ENCODE measurements at places on chromosomes 12 and 14. TPM values are rescaled to one million over a fixed set of nuclear protein-coding genes. Genes with fewer than 3 reads are reported as not detected.

LACRT gene
- total RNA-seq: not detected

SERPINA5 gene
- total RNA-seq: 6.8 TPM

CLEC9A gene
- total RNA-seq: not detected

FSCB gene
- total RNA-seq: not detected

GRCh38 chr12:61095111-61095510, 1165.1 kb upstream of the USP15 start:
- H3K27ac ChIP-seq: no peak overlapping the region

DNA sequence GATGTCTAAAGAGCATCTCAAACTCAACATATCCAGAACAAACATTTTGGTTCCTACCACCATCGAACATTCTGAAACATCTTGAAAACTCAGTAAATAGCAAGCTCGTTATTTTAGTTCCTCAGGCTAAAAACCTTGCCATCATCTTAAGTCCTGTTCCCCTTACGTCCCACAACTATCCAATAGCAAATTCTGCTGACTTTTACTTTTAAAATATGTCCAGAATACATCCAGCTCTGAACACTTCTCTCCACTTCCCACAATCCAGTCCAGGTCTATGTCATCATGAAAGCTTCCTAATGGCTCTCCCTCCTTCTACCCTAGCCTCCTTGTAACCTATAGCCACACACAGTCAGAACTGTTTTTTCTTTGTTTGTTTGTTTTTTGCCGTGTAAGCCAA, 279.9 kb downstream of the IPO8 start:
- H3K27ac ChIP-seq: no peak overlapping the region
- H3K36me3 ChIP-seq: no peaks in the 10 kb centered on the region
- DNase-seq: no peak
- H3K4me1 ChIP-seq: no peaks in the 10 kb centered on the region
- no peak overlapping the region for H3K4me3 ChIP-seq

DNA sequence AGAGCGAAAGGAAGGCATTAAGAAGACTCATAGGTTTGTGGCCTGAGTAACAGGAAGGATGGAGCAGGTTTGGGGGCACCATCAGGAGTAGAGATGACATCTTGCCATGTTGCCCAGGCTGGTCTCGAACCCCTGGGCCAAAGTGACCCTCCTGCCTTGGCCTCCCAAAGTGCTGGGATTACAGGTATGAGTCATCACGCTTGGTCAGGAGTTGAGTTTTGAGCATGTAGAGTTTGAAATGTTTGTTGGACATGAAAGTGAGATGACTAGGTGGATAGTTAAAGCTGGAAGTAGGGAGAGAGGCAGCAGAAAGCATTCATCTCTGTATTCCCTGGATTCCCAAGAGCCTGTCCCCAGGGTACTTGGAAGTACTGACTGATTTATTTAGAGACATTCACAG, 112.6 kb downstream of the ERC1 start:
- no peaks in the 10 kb centered on the region for H3K27me3 ChIP-seq
- H3K27ac ChIP-seq: no peak overlapping the region
- no peaks in the 10 kb centered on the region for H3K36me3 ChIP-seq
- DNase-seq: no peak

SMOC1 gene
- total RNA-seq: 29.8 TPM

DNA sequence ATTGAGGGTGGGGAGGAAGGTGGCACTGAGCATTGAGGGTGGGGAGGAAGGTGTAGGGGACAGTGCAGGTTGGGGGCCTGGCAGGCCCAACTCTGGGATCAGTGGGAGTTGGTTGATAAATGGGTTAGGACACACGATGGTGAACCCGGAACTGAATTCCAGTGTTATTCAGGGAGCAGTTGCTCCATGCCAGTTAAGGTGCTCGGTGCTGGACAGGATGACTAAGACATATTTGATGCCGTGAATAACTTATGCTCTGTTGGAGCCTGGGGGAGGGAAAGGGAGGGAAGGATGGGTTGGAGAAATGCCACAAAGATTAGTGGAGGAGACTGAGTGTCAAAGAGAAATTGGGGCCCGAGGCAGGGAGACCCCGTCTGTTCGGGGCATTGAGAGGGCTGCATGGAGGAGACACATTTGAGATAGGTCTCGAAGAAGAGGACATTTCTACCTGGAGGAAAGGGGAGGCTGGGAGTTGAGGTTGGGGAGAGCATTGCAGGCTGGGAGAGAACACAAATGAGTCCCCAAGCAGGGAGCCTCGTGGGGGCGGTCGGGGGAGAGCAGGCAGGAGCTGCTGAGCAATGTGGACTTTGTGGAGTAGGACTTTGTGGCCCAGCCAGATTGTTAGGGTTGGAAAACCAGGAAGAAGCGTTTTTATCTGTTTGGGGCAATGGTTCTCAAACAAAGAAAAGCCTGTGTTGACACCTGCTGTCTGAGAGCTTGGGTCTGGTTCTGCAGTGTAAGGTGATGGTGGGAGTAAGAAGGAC, 65.3 kb downstream of the IQSEC3 start:
- no peak overlapping the region for H3K27ac ChIP-seq
- no peaks in the 10 kb centered on the region for H3K4me1 ChIP-seq
- H3K36me3 ChIP-seq: no peaks in the 10 kb centered on the region
- H3K27me3 ChIP-seq: no peaks in the 10 kb centered on the region
- no peak overlapping the region for H3K4me3 ChIP-seq
- DNase-seq: no peak

SOAT2 gene
- 0.81 TPM for total RNA-seq

- no peak overlapping the region for H3K4me3 ChIP-seq
- H3K27ac ChIP-seq: no peak overlapping the region
- no peaks in the 10 kb centered on the region for H3K4me1 ChIP-seq
- DNase-seq: no peak
These were observed 32.8 kb upstream of the RAP1B start for GRCh38 chr12:68577949-68578348.

- no peaks in the 10 kb centered on the region for H3K27me3 ChIP-seq
- H3K4me1 ChIP-seq: no peaks in the 10 kb centered on the region
These were observed 276.0 kb downstream of the FOXG1 start for GRCh38 chr14:29042551-29042950.

DNA sequence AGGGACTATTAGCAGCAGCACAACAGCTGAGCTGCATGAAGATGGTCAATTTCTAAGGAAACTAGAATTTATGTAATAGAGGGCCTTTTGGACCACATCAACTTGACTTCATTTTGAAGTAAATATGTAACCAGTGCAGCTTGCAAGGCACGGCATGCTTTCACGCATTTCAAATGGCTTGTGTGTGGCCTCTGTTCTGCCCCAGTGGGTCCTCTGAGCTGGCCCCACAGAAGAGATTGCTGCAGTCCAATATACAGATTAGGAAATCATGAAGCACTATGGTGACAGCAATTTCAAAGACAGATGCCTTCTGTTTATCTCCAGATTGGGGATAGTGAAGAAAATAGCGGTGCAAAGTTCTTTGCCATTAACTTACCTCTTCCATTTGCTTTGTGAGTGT, 101.4 kb downstream of the PDZRN4 start:
- no peaks in the 10 kb centered on the region for H3K4me1 ChIP-seq
- DNase-seq: no peak
- H3K36me3 ChIP-seq: no peaks in the 10 kb centered on the region
- H3K27me3 ChIP-seq: no peaks in the 10 kb centered on the region
- H3K27ac ChIP-seq: no peak overlapping the region

BCL11B gene
- 6.2 TPM for total RNA-seq

DNA sequence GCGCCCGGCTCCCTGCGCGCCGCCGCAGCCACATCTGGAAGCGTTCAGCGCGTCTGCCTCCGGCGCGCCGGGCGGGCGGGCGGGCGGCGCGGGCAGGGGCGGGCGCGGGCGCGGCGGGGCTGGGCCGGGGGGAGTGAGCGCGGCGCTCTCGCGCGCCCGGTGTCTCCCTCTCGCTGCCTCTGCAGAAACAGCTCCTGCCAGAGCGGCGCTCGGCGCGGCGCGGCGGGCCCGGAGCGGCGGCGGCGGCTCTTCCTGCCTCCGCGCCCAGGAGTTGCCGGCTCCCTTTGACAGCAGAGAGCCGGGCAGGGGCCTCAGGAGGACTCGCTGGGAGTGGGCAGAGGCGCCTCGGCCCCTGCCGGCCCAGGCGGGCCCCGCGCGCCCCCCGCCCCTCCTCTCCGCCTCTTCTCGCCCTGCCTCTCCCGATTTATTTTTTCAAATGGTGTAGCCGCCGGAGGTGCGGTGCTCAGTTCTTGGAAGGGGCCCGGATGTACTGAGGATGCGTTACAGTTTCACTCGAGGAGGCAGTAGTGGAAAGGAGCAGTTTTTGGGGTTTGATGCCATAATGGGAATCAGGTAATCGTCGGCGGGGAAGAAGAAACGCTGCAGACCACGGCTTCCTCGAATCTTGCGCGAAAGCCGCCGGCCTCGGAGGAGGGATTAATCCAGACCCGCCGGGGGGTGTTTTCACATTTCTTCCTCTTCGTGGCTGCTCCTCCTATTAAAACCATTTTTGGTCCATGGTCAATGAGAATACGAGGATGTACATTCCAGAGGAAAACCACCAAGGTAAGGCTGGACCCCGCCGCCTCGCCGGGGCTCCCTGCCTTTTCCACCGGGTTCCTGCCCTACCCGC, at the start of gene CACNA1C:
Gene CACNA1C (plus strand): TSS at position 162 of the 853 bp plus-strand sequence. CDS start 576 bp downstream, at position 738.
- H3K27ac ChIP-seq: peak within 1 kb of the TSS; percentile 90
- H3K27me3 ChIP-seq: no peaks in the 10 kb centered on the region
- H3K36me3 ChIP-seq: no peaks in the 10 kb centered on the region
- peaks cover 33% of the 10 kb centered on the region for H3K4me1 ChIP-seq

DNA sequence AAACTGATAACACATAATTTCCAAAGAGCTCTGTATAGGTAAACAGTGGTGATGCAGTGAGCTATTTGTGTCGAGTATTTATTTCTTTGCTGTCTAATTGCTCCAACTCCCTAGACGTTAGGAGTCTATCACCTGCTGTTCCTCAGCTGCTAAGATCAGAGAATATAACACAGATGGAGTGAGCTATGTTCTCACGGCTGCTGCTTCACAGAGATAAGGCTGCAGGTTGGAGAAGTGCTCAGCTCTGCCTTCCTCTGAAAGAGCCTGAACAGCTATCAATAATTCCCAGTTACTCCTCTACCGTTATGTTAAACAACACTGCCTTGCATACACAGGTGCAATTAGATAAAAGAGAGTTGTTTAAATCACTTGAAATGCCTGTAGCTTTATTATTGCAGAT, 103.2 kb upstream of the MDGA2 start:
- no peaks in the 10 kb centered on the region for H3K4me1 ChIP-seq
- no peaks in the 10 kb centered on the region for H3K36me3 ChIP-seq
- no peak overlapping the region for H3K27ac ChIP-seq

SRGAP1 gene
- 24.1 TPM for total RNA-seq

DNA sequence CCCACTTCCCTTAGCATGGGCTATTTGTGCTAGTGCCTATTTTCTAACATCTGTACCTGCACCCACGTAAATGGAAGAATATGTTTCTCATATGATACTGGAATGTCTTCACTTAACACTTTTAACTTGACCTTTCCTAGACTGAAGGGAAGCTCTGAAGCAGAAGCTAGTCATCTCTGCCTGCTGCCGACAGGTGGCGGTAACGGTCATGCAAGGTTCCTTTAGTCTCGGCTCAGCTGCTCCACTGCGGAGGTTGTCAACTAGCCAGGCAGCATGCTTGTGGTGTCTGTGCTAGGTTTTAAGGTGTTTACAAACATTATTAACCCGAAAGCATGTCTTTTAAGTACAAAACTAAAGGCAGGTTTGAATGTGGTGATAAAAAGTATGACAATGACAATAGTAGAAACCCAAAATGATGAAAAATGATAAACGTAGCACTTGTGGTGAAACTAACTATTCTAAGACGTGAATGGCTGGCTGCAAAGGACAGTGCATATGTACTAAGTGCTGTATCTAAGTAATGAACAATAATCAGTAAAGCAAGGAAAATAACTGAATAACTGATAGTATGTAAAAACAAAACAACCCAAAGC, 117.2 kb downstream of the GRIN2B start:
- H3K27ac ChIP-seq: no peak overlapping the region
- no peaks in the 10 kb centered on the region for H3K4me1 ChIP-seq
- DNase-seq: no peak
- no peaks in the 10 kb centered on the region for H3K27me3 ChIP-seq
- no peaks in the 10 kb centered on the region for H3K36me3 ChIP-seq

BCAT1 gene
- 28.6 TPM for total RNA-seq

DNA sequence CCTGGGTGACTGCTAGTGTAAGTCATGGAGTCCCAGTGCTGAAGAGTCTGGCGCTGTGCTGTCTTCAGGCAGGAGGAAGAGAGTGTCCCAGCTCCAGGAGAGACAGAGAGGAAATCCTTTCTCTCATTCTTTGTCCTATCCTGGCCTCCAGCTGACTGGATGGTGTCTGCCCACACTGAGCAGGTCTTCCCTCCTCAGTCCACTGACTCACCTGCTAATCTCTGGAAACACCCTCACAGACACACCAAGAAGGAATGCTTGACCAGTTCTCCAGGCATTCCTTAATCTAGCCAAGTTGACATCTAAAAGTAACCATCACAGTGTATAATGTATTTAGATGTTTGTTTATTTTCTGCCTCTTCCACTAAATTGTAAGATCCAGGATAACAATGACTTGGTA, 53.9 kb downstream of the EMP1 start:
- no peaks in the 10 kb centered on the region for H3K36me3 ChIP-seq
- H3K27me3 ChIP-seq: no peaks in the 10 kb centered on the region
- no peak for DNase-seq
- no peaks in the 10 kb centered on the region for H3K4me1 ChIP-seq
- H3K27ac ChIP-seq: no peak overlapping the region

DBX2 gene
- not detected for total RNA-seq

MANSC1 gene
- total RNA-seq: 36.6 TPM

DNA sequence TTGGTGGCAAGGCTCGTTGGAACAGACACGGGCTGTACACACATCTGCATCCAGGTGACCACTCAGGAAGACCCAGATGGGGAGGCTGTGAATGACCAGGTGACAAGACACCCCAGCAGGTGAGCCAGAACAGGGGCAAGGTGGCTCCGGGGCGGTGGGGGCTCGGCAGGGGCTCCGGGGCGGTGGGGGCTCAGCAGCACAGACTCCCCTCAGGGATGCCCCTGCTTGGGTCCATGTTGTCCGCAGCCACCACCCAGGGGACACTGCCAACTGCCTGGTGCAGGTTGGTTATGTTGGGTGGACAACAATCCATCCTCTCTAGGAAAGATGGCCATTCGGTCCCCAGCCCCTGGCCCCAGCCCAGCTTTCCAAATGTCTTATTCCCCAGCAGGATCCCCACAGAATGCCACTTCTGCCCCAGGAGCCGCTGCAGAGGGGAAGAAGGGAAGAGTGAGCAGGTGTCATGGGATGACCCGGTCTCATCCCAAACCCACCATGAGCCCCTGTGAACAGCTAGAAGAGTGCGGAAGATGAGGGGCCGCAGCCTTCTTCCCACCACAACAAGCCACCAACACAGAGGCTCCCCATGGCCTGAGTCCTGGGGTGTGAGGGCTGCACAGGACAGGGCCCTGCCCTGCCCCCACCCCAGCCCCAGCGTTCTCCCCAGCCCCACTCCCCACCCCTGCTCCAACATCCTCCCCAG, 31.4 kb upstream of the C14orf180 start:
- no peak overlapping the region for H3K4me3 ChIP-seq
- no peaks in the 10 kb centered on the region for H3K36me3 ChIP-seq
- H3K4me1 ChIP-seq: no peaks in the 10 kb centered on the region
- H3K27ac ChIP-seq: no peak overlapping the region
- no peak for DNase-seq

DNA sequence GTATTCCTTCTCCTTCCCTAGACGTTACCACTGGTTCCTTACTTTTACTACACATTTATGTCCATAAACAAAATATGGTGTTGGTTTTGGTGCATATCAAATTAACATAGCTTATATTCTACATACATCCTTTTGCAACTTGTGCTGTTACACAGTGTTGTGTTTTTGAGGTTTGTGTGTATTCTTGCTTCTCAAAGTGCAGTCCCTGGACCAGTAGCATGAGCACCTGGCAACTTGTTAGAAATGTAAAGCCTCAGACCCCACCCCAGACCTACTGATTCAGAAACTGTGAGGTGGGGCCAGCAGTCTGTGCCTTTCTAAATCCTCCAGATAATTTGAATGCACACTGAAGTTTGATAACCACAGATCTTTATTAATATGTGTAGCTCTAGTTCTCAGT, 65.9 kb downstream of the RNFT2 start:
- DNase-seq: no peak
- no peak overlapping the region for H3K4me3 ChIP-seq

PLA2G1B gene
- total RNA-seq: not detected

CLECL1 gene
- total RNA-seq: not detected

Data from thoracic aorta (tissue), 2 donors.